ENCODE measurements at places on chromosomes 11 and 22.

- no peak for DNase-seq
Measured at GRCh38 chr22:26161746-26162145, 7.5 kb upstream of the SEZ6L start.

DNA sequence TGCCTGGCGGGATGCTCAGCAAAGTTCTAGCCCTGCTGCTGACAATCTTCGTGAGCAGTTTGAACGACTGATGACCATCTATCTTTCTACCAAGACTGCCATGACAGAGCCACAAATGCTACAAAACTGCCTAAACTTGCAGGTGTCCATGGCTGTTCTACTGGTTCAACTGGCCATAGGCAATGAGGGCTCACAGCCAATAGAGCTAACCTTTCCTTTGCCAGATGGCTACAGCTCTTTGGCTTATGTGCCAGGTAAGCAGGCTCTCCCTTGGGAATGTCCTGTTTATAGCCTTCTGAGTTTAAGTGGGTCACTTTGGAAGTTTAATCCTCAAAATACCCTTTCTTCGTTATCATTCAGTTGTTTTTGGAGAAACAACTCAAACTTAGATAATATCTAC is 20.1 kb downstream of the UBE4A start:
- no peak for DNase-seq

DNA sequence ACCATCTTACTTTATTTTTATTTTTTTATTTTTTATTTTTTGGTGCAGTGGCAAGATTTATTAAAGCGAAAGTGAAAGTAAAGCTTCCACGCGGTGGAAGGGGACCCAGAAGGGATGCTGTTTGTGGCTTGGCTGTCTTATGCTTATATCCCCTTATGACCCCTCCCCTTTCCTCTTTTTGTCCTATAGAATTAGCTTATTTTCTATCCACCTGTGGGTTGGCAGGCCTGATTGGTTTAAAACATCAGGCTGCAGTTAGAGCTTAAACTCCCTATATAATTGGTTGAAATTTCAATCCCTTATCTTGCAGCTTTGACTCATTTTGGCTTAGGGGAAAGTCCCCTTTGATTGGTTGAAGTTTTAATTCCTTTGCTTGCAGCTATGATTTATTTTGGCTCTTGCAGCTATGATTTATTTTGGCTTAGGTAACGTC is 50.5 kb downstream of the NNMT start:
- DNase-seq: no peak

DNA sequence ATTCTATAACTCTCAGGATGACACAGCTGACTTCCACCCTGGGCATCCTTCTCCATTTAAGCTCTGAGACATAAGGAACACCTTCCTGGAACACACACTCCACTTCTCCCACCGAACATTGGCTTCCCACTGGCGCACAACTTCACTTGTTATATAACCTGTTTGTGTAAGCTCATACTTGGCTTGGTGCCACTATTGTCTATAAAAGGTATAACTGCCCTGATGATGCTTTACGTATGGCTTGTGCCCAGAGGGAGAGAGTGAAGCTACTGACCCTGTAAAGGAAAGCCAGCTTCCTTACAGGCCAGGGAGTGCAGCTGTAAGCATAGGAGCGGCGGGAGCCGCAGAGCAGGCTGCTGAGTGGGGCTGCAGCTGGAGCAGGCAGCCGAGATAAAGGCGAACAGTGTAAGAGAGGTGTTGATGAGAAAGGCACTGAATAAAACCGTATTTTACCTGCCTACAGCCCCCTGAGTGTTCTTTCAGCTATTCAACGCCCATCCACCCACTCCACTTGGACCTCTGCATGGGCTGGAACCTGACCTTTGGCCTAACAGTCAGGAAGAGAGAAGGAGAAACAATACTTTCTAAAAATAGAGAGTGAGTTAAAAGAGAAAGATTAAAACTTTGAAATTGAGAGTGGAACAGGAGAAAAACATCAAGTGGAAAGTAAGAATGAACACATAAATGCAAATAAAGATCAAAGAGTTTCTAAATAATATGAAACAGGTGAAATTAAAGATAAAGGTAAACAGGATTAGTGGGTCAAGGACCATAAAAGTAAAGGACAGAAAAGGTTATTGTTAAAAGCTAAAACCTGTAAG is 252.1 kb upstream of the ARHGAP42 start:
- no peak for DNase-seq

DNA sequence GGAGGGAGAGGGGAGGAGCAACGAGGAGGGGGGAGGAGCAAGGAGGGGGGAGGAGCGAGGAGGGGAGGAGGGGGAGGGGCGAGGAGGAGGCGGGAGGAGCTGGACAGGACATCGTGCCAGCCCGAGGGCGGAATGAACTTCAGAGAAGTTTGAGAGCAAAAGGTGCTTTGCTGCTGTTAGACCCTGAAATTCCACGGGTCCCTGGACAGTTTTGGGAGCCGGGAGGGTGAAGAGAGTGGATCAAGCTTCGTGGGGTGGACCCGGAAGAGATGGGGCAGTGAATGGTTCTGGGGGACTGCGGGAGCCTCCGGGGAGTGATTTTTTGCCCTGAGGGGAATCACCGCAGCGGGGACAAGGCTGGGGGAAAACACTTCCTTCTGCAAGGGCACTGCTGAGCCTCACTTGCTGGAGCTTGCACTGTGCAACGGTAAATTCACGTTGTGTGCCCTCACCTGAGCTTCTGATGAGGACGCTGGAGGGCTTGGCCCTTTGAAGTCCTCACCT is 10.7 kb upstream of the NLRP6 start:
- DNase-seq: no peak

DNA sequence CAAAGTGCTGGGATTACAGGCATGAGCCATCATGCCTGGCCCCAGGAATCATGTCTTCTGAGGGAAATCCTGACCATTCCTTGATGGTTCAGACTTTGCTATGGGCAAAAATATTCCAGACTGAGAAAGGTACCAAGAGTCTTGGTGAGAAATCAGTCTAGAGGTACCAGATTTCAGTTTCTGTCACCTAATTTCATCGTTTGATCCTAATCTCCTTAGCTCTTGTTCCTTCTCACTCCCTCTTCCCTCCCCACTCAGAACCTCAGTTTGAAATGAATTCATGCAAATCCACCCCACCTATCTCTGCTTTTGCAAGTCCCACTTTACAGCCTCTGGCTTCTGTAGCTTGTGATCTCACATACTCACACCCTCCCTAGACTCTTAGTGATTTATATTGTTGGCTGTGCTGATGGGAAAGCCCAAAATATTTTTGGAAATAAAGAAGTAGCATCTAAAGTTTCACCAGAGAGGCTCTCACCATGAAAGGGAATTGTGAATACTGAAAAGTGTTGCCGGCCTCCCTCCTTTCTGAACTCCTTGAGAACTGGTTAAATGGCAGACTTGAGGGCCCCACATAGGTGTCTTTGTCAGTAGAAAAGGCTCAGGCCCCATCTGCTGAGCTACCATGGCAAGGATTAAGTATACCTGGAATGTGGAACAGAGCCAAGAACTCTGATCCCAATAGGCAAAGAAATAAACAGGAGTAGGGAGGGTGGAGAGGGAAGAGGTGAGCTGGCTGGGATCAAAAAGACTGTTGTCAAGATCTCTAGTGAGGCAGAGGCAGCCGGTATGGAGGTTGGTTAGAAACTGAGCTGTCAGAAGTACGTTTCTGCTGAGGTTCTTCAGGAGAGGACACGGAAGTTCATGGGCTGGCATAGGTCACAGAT is 190.5 kb upstream of the MTMR2 start:
- DNase-seq: no peak

GRCh38 chr11:88697139-88697538 is 359.6 kb upstream of the CTSC start:
- DNase-seq: no peak

GRCh38 chr11:66607126-66607834 is 9.2 kb upstream of the RBM14 start:
- DNase-seq: no peak

GRCh38 chr22:38706101-38706900 is 557 bp downstream of the GTPBP1 start:
- DNase-seq: no peak

GRCh38 chr11:68589547-68590216 is 94.7 kb upstream of the GAL start:
- no peak for DNase-seq

DNA sequence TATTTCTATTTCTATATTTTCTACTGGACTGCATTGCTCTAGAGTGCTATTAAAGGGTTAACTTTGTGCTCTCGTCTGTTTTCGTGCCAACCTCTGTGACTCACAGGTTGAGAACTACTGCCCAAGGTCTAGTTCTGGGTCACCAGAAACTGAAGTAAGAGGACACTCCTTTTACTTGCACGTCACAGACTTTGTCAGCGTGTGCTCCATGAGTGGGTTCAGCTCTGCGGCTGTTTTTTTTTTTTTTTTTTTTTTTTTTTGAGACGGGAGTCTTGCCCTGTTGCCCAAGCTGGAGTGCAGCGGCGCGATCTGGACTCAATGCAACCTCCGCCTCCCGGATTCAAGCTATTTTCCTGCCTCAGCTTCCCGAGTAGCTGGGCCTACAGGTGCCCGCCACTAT is 49.8 kb downstream of the CLMP start:
- DNase-seq: peak; percentile 40

DNA sequence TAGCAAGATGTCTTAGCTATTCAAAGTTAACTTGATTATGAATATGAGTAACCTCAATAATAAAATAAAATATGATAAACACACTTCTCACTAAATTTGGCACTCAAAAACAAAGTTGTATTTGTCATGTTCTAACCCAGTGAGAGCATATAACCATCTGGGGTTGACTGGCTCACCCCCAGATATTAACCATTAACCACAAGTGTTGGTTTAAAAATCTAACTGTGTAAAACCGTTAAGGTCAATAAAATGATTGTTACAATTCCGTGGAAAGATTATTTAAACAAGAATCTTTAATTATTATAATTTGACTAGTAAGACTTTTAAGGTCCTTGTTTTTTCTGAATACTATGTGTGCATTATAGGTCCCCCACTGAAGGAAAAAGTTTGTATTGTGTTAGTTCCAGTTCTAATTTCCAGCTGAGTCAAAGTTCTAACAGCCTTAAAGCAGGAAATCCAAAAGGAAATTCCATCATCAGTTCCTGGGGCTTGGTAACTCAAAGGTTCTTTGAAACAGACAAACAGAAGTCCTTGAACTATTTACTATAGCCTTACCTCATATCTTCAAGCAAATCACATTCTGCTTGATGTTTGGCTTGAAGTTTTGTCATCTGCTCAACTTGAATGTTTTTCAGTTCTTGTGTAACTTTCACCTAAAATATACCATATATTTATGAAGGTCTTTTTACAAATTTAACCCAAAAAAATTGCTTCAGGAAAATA is 2.5 kb downstream of the FCHSD2 start:
- DNase-seq: no peak

GRCh38 chr11:96246718-96247552 is 96.1 kb downstream of the MAML2 start:
- no peak for DNase-seq

DNA sequence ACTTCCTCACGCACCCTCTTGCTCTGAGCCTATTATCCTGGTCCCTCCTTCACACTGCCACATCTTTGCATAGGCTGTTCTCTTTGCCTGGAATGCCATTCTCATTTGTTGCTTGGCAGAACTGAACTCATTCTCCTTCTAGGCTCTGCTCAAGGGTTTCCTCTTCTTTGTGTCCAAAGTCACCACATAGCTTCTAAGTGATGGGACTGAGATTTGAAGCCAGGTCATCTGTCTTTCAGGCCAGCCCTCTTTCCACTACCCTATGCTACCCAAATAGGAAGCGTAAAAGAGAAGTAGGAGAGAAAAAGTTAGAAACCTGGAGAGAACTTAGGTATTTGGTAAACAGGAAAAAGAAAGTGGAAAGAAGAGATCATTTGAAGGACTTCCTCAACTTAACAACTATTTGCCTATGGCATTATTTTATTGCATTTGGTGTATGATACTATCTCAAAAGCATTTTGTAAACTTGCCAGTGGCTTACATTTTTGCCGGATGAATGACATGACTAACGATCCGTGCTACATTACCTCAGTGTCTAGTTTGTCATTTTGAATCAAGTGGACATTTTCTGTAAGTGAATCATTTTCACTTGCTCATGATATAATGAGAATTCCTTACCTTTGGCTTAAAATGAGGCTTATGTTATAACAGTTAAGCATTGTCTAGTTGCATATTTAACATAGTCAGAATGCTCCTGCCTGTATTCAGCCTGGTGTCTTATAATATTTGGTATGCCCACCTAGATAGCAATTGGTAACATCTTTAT is 18.5 kb downstream of the NF2 start:
- DNase-seq: no peak

DNA sequence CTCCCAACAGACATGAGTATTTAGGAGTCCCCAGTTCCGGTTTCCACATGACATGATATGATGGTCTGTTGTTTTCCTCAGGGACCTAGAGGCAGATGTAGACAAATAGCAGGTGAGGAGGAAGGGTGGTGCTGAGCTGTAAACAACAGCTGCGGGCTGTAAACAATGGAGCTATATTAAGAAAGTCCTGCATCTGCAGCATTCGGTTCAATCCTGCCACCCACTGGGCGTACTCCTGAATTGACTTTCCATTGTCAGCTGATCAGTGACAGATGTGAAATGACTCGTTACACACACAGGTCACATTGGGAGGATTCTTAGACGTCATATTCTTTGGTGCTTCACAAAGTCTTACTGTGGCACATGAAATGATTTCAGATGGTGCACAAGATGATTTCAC is 26.8 kb upstream of the RAG1 start:
- DNase-seq: no peak

DNA sequence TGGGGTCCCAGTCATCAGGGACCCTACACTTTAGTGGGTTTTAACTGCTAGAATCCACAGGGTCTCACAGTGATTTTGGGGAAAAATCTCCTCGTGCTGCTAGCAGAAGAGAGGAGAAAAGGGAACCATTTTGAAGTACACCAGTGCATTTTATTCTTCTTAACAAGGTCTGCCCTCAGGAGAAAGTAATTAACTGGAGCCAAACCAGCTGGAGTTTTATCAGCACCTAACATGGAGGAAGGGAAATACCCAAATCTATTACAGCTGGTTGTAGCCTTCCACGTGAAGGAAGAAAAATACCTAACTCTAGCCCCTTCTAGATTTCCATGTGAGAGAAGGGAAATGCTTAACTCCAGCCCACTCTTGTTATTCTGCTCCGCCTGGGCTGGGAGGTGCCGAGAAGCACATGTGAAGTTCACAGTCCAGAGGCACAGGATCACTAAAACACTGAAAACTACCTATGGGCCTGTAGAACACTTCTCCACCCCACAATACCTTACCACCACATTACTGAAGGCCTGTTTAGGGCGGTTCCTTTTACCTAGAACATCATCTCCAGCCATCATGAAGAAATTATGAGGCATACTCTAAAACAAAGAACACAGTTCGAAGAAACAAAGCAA is 31.3 kb upstream of the TEAD1 start:
- peak; percentile 46 for DNase-seq

- DNase-seq: no peak
Measured at GRCh38 chr11:69702769-69703452, 911 bp downstream of the FGF19 start.

GRCh38 chr22:23518376-23519187 is 61.5 kb downstream of the IGLL1 start:
- DNase-seq: no peak

GRCh38 chr11:70862093-70862492 is 390.3 kb downstream of the SHANK2 start:
- DNase-seq: no peak
